ENCODE measurements at places on chromosomes 3 and 15.

DNA sequence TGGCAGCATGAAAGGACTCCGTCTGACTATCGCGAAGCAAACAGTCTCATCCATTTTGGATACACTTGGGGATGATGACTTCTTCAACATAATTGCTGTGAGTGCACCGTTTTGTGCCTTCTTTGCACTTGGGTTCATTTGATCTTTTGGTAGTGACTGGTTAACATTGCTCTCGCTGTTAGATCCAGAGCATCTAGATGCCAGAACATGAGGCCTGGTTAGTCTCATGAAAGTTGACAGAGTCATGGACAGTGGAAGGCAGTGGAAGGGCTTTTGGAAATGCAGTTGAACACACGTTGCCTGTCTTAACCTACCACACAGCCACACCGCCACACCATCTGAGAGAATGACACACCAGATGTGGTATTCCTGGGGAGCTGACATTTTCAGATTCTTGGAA is 357.9 kb downstream of the LRTM1 start:
- DNase-seq: no peak

GRCh38 chr3:20480786-20481365 is 294.9 kb upstream of the SGO1 start:
- no peak for DNase-seq

DNA sequence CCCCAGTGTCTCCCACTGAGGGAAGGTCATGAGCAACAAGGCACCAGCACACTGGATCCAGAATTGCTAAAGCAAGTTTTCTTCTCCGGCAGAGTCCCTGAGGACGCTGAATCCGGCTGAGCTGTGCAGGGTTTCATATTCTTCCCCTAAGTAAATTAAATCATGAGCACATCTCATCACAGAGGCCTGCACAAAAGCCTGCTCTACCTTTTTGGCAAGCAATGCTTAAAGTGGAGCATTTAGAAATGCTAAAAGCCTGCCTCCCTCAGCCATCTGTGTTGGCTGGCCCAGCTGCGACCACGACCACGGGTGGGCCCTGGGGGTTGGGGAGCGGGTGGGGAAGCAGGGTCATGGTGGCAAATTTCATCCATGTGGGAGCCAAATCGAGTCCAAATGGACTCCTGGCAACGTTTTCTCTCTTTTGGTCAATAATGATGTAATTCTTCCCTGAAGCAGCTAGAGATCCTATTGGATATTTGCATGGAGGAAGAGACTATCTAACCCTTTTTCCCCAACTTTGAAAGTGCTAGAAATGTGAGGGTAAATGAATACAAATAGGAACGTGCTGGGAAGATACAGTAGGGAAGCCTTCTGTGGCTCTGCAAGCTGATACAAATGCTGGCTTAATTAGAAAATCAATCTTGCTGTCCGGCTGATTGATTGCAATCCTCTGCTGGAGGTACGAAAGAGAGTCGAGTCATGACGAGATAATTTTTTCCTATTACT is 532.8 kb upstream of the TBL1XR1 start:
- no peak for DNase-seq

- DNase-seq: no peak
These were observed 18.7 kb upstream of the GRAMD1C start for GRCh38 chr3:113819866-113820265.

DNA sequence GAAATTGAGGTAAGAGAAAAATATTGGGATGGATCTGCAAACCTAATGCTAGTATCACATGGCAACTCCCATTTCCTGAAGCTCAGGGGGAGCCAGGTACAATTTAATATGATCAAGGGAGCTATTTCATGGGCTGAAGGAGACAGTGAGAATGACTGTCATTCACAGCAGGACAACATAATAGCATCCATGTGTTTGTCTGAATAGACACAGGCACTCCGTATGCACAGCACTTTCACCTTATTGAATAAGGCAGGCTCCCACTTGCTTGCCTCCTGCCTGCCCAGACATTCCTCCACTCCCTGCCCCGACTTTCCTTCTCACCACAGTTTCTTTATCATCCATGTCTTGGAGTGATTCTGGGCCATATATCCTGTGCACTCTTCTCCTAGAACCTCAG is 156.6 kb upstream of the SLC24A5 start:
- no peak for DNase-seq

GRCh38 chr3:108441518-108441917 is 68.9 kb downstream of the MYH15 start:
- DNase-seq: no peak

GRCh38 chr15:68524753-68525584 is 53.8 kb upstream of the CORO2B start:
- DNase-seq: no peak

- DNase-seq: no peak
These were observed 40.4 kb downstream of the SH3GL3 start for GRCh38 chr15:83487519-83487918.

DNA sequence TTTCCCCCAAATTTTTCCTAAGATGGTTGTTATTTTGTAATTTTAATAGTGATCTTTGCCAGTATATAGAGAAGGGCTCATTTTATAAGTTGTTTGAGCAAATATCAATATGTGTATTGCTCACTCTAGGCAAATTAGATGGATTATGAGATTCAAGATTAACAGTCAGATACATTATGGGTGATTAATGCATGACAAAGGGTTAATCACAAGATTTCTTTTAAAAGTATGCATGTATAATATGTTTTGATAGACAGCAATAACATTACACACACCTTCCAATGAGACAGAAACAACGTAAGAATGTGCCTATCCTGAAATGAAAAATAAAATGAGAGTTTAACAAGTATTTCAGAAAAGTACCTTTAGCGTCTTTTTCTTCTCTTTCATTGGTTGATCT is 547.6 kb upstream of the AGTR1 start:
- DNase-seq: no peak

DNA sequence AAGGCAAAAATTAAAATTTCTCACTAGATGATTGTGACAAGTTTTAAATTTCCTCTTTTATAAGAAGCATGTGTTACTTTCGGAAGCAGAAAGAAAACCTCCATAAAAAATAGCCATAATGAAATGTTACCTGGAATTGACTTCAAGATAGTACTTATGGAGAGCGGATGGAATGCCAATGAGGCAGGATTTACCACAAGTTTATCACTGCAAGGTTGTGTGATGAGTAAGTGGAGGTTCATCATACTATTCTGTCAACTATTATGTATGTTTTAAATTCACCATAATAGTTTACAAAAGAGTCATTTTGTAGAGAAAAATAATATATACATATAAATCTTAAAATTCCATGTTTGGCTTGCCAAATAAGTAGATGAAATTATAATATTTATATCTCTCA is 230.3 kb downstream of the SCAPER start:
- no peak for DNase-seq

GRCh38 chr15:35088329-35088728 is 3.2 kb upstream of the NANOGP8 start:
- no peak for DNase-seq

DNA sequence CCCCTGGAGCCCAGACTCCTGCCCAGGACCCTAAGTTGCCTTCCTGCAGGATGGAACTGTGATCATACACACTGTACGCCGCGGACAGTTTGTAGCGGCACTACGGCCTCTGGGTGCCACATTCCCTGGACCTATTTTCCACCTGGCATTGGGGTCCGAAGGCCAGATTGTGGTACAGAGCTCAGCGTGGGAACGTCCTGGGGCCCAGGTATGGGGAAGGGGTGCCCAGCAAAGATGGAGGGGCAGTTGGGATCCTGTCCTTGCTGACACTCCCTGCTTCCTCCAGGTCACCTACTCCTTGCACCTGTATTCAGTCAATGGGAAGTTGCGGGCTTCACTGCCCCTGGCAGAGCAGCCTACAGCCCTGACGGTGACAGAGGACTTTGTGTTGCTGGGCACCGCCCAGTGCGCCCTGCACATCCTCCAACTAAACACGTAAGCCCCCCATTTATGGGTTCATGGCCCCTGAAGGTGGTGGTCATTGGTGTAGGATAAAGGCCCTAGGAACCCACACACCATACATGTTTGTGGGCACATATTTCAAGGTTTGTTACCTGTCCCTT is 28.8 kb downstream of the NBEAL2 start:
- no peak for DNase-seq

GRCh38 chr3:96267577-96267976 is 546.8 kb upstream of the EPHA6 start:
- peak; percentile 59 for DNase-seq

GRCh38 chr15:71043373-71043772 is 71.9 kb upstream of the THSD4 start:
- DNase-seq: no peak

- DNase-seq: peak; percentile 5
These were observed 3.2 kb upstream of the SENP2 start for GRCh38 chr3:185582871-185583270.

DNA sequence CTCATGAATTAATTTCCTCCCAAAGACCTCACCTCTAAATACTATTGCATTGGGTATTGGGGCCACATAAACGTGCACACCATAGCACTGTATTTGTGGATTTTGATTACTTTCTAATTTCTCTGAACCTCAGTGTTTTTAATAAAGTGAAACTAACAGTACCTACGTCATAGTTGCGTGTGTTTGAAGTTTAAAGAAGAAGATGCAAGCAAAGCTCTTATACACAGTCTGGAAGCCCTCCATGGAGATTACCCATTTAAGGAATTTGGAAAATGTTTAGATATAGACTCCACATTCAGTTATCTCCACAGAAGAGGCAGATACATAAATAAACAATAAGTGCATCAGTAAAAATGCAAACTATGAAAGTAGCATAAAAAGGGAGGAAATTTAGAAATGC is 581.1 kb upstream of the GBE1 start:
- peak; percentile 21 for DNase-seq

GRCh38 chr3:70947579-70947978 is 635.1 kb upstream of the MDFIC2 start:
- DNase-seq: no peak

DNA sequence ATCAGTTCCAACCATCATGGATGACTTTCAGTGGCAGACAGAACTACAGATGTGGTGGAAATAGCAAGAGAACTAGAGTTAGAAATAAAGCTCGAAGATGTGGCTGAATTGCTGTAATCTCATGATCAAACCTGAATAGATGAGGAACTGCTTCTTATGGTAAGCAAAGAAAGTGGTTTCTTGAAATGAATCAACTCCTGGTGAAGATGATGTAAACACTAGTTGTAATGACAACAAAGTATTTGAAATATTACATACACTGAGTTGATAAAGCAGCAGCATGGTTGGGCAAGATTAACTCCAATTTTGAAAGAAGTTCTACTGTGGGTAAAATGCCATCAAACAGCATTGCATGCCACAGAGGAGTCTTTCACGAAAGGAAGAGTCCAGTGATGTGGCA is 131.7 kb upstream of the FAM3D start:
- no peak for DNase-seq

GRCh38 chr15:90558171-90558573 is 28.4 kb downstream of the CRTC3 start:
- peak; percentile 89 for DNase-seq

- no peak for DNase-seq
These were observed 83.4 kb downstream of the EBLN2 start for GRCh38 chr3:73144828-73145227.
